ENCODE measurements at places on chromosomes 5 and 9. TPM values are rescaled to one million over a fixed set of nuclear protein-coding genes. Genes with fewer than 3 reads are reported as not detected.

- no peak for DNase-seq
Measured at GRCh38 chr5:10354048-10354872, 765 bp downstream of the MARCHF6 start.

GRCh38 chr5:62093976-62094375, 212.0 kb upstream of the KIF2A start:
- no peak for DNase-seq

DNA sequence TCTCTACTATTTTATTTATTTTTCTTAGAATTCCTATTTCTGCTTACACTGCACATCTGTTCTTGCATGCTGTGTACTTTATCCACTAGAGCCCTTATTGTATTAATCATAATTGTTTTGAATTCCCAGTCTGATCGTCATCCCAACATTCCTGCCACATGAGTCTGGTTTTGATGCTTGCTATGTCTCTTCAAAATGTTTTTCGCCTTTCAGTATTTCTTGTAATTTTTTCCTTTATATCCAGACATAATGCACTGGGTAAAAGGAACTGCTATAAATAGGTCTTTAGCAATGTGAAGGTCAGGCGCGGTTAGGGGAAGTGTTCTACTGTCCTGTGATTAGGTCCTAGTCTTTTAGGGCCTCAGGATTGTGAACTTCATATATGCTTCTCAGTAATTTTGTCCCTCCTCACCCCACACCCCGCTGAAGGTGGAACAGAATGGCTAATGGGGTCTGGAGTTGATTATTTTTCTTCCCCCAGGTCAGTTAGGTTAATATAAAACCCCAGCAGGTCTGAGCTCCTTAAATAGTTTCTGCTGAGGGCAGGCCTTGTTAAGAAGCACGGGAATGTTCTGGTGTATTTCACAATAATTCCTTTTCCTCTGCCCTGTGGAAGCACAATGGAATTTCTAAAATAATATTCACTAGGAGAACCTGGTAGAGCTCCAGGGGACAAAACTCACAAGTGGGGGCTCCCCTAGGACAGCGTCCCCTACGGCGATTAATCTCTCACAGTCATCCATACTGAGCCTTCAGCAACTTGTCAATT, 146.6 kb upstream of the TUT7 start:
- no peak for DNase-seq

- DNase-seq, result no peak
Measured at GRCh38 chr9:136024696-136025316, 63.6 kb upstream of the UBAC1 start.

- no peak for DNase-seq
Measured at GRCh38 chr9:90552317-90552716, 90.3 kb downstream of the DIRAS2 start.

Gene C5orf34
- 2.3 TPM for total RNA-seq

Gene SLC2A6
- total RNA-seq, result 3.3 TPM

Gene SPINK6
- total RNA-seq, result not detected

Gene MYOZ3
- 2.5 TPM for total RNA-seq

DNA sequence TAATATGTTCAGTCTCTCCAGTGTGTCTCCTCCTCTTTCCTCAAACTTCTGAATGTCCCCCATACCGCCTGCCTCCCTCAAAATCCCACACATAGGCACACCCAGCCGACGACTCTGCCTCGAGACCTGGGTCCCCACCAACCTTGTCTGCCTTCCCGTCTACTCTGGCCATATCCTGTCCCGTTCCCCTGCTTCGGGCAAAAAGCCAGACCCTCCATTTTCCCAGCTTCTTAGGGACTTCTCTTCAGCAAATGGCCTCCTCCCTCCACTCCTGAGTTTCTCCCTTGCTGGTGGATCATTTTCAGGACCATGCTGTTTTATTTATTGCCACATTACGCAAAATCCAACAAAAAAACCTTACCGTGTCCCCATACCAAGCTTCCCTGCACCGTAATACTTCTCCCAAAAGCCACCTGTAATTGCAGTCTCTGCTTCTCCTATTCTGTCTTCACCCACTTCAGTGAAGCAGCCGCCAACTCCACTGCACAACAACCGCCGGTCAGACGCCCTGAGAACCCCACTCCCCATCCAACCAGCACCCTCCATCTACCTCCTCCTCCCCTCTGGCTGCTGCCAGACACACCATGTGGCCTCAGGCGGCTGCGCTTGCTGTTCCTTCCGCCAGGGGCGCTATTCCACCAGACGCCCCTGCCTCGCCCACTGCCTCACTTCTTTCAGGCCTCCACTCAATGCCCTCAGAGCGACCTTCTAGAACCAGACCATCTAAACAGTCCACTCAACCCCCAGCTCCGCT, 117.0 kb downstream of the TRPM6 start:
- DNase-seq, result no peak

DNA sequence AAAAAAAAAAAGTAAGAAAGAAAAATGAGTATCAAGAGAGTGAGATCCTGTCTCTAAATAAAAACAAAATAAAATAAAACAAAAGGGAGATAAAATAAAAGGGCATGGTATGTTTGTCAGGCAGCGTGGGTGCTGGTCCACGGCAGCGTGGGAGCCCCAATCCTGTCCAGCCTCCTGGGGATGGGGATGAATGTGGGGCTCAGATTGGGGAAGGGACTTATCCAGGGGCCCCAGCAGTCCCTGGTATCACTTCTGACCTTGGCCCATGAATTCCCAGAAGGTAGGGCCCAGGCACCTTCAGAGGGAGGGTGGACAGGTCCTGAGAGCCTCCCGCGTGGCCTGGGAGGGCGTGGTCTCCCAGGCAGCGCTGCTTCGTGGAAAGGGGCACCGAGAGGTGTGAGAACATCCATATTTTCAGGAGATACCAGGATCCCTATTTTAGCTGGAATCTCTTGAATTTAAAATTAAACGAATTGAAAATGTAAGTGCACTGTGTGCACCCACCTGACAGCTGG, 71.2 kb downstream of the ZNF354C start:
- peak; percentile 47 for DNase-seq

Gene TEX48
- not detected for total RNA-seq

DNA sequence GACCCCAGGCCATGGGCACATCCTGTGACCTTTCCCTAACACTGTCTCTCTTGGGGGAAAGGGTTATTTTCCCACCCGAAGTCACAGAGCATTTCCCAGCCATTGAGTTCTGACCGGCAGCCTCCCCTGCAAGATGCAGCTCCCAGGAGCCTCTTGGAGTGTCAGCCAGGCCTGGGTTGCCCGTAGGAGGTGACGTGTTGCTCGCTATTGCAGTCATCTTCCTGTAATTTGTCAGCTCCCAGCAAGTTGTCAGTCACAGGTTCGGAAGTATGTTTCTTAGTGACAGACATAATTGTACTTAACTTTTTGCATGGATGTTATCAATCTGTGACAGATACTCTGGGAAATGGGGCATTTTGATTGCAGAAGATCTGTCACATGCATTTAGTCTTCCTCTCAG, 74.5 kb downstream of the MVB12B start:
- DNase-seq, result no peak

Gene C9orf43
- total RNA-seq, result 0.18 TPM

Gene TOR4A
- total RNA-seq, result 10.4 TPM

Measured in aorta (tissue), 5 donors.